Femur (tissue), 1 donor: ENCODE measurements at places on chromosomes 6 and 20.
A peak's percentile ranks its signal among the peaks of the same experiment; 100 is the strongest.

DNA sequence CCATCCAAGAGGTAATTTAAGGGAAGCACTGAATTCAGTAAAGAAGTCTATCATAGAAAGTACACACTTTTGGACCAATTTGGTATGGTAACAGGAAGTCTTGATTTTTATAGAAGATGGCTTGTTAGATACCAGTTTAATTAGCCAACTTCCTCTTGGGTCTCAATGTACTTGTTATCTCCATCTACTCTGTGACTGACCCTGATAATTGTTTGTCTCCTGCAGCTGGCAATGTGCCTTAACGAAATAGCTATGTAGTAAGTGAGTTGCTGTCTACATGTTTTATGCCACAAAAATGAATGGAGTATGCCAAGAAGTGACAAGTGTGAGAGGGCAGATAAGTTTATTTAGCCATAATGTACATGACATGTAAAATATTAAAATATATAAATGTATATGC lies 410.5 kb upstream of the MAN1A1 start:
- DNase-seq, result no peak

DNA sequence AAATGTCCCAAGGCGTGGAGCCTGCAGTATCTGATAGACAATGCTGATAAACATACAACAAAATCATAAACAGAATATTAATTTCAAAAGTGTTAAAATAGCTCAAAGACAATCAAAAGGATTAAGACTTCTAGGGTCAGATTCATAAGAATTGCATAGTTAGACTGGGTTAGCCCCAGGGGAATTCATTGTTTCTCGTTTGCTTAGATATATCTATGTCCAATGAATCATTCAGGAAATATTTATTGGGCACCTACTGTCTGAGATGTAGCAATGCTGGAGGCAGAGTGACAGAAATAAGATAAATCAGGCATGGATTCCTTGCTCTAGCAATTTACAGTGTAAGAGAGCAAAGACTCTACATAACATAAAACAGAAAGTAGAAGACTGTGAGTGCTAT lies 124.4 kb upstream of the PRL start:
- no peak for DNase-seq

GRCh38 chr6:87182940-87183339 lies 27.6 kb downstream of the ZNF292 start:
- no peak for DNase-seq

DNA sequence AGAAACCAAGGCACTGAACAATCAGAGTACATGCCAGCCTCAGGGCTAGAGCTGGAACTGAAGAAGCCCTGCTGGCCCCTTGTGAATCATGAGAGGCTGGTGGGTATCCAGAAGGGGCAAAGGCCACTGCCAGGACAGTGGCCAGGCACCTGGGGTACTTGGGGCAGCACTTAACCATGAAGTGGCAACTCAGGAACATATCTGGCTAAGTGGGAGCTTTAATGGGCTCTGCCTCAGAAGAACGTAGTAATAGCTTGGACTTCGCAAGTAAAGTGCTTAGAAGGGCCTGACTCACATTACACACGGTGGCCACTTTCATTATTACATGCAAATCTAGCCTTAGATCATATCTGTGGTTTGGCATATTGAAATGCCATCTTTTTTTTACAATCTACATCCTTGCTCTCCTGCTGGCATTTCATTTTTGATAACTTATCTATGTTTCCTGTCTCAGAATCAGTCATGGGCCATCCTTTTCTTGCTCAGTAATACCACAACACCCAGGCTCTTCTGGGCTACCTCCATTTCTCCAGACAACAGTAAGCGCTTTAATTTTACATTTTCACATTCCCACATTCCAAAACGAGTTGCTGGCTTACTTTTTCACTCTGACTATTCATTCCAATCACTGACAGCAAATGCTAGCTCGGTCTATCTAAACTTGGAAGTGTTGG lies 21.6 kb downstream of the NAPB start:
- DNase-seq, result no peak

GRCh38 chr6:5192135-5192794 lies 68.5 kb downstream of the LYRM4 start:
- no peak for DNase-seq

DNA sequence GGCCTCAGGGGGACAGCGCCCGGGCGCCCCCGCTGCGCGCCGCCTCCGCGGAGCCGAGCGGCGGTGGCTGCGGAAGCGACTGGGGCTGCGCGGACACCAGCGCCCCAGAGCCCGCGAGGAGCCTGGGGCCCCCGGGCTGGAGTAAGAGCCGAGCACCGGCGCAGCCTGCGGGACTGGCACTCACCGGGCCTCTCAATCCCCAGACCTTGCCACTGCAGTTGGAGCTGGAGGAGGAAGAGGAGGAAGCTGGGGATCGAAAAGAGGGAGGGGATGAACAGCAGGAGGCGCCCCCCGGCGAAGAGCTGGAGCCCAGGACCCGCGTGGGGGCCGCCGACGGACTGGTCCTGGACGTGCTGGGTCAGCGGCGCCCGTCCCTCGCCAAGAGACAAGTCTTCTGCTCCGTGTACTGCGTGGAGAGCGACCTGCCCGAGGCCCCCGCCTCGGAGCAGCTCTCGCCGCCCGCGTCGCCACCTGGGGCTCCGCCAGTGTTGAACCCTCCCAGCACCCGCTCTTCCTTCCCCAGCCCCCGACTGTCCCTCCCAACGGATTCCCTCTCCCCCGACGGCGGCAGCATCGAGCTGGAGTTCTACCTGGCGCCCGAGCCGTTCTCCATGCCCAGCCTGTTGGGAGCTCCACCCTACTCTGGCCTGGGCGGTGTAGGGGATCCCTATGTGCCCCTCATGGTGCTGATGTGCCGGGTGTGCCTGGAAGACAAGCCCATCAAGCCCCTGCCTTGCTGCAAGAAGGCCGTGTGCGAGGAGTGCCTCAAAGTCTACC lies 590 bp downstream of the RNF217 start:
- DNase-seq, result peak; percentile 61
